ENCODE measurements at places on chromosomes 3 and 15. TPM values are rescaled to one million over a fixed set of nuclear protein-coding genes. Genes with fewer than 3 reads are reported as not detected.

DNA sequence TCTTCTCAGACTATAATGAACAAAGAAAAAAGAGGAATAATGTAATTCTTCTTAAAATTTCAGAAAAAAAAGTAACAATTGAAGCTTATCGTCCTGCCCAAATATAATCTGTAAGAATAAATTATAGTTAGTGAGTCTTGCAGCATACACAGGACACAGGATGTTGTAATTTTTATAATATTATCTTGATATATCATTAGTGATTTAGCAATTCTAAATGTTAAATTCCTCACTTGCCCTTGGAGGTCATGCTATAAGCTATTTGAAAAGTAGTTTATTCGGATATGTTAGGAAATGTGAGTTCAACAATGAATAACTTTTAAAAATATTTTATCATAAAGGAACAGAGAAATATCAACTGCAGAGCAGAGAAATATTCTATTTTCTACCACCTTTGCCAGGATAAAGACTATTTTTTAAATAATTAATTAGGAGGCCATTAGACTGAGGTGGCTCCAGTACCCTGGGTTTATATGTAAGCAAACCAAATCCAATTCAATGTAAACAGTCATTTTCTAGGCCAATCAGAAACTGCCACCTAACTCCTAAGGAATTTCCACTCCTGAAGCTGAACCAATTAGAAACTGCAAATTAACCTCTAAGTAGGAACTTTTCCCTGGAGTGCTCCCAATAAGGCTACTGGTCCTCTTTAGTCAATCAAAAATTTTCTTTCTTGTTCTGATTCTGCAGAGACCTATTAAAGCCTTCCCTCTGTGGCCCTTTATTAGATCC is 1109.3 kb downstream of the ROBO2 start:
- DNase-seq: no peak

DNA sequence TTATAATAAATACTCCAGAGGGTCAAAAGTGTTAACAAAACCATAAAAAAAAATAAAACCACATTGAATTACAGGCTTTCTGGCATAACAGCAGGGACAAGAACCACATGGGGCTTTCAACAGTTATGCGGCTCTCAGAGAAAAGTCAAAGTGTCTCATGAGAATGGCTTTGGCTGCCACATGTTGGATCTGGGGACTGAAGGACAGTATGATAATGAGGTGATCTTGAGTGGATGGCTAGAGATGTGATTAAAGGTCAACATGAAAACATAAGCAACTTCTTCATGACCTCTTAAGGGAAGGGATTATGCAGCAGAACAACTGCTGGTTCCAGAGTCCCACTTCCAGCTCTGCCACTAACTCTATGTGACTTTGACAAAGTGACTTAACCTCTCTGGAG is 5.2 kb downstream of the RAB27A start:
- DNase-seq: no peak

GRCh38 chr15:68208136-68208535 is 3.0 kb upstream of the CALML4 start:
- DNase-seq: no peak

DNA sequence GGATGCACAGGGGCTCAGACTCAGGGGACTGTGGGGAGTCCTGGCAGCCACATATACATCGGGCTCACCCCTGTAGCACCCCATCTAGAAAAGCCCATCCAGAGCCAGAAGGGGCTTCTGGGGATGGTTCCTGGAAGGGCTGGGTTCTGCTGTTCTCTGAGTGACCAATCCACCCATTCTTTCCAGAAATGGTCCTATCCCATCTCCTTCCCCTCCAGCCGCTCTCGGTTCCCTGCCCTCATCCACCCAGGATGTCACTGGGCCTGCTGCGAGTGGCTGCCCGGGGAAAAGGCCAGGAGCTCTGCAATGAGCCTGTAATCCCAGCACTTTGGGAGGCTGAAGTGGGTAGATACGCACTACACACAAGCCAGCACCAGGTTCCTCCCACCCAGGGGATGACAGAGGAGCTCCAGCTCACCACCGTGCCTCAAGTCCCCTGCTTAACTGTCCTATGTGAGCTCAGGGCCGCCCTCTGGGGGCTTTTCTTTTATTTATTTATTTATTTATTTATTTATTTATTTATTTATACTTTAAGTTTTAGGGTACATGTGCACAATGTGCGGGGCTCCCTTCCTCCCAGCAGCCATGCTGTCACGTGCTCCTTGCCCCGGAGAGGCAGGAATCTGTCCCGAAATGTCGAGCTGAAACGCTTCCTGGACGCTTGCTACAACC is 13.6 kb upstream of the CSK start:
- no peak for DNase-seq

DNA sequence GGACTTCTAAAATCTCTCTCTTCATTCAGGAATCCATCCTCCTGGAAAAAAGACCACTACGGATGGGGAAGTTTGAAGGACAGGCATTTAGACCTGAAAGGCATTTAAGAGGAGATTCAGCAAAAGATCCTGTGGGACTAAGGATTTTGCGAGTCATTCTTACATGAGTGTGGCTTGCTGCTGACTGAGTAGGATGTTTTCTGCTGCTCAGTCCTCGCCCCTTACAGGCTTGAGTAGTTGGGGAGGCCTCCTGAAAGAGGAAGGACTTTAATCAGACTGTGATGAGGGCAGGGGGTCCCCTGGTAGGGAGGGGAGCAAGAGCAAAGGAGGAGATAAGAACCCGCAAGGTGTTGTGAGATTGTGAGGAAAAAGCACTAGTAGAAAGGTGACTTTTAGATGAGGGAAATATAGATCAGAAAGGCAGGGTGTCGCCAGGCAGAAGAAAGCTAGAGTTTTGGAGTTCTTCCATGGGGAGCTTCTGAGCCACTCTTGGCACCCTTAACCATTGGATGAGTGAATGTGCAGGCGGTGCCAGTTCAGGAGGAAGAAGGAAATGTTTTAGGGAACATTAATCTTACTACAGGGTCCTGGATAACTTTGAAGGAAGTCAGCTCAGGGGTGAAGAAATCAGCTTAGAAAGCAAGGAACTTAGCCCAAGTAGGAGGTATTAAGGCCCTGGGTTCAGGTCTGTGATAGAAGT is 171.1 kb downstream of the RORA start:
- DNase-seq: peak; percentile 23

DNA sequence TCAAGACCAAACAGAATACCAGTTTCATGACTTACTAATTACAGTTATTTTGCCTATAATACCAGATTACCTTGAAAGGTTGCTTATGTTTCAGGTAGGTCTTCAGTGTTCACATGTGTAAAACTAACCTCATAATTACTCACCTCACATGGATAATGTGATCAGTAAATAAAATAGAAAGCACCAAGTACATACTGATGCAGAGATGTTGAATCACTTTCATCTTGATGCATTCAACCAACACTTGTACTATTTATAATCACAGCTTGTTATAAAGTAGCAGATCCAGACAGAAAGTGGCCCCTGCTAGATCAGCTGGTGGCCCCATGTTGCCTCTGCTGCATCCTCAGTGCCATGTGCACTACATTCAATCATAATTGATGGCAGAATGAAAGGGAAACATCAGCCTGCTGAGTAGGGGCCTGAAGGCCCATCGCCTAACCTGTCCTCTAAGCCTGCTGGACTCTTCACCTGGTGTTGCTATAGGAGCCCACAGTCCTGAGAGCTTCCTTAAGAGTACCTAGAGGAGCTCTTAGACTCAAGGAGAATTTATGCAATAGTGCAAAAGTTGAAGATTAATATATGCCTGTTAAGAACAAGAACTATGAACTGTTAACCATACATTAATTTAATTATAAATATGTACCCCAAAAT is 154.3 kb downstream of the PLCL2 start:
- no peak for DNase-seq

- DNase-seq: no peak
These were observed 11.3 kb upstream of the IQGAP1 start for GRCh38 chr15:90376789-90377188.

- peak; percentile 42 for DNase-seq
These were observed 603.9 kb upstream of the KCNMB2 start for GRCh38 chr3:177932346-177932745.

- DNase-seq: peak; percentile 74
These were observed 352.0 kb downstream of the GAP43 start for GRCh38 chr3:115975353-115975752.

- DNase-seq: no peak
These were observed 207.4 kb downstream of the FMN1 start for GRCh38 chr15:32987067-32987466.

GRCh38 chr3:32106929-32107362 is 526 bp downstream of the GPD1L start:
- DNase-seq: peak; percentile 10

GRCh38 chr15:93941697-93942096 is 289.7 kb upstream of the MCTP2 start:
- DNase-seq: no peak

- no peak for DNase-seq
These were observed at the start of gene SEMA5B for GRCh38 chr3:123027292-123028232. Gene SEMA5B (minus strand): TSS chr3:123027763. CDS start chr3:122961263, 66,500 bp downstream.

DNA sequence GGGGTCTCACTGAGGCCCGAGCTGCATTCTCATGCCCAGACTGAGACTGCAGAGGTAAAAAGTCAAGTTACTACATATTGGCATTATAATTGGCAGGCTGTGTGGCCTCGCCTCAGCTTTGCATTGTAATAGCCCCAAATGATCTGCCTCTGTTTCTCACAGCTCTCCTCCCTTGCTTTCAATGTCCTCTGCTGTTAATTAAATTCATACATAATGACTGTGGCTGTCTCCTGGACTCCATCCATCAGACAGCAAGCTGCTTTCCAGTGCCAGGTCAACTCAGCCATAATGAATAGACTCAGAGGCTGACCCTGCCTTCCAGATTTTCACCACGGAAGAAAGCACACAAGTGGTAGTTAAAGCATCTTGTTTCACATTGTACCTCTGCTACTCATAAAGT is 7.6 kb upstream of the RTP4 start:
- no peak for DNase-seq

- no peak for DNase-seq
These were observed 202.6 kb upstream of the ATP10A start for GRCh38 chr15:26065723-26066122.

DNA sequence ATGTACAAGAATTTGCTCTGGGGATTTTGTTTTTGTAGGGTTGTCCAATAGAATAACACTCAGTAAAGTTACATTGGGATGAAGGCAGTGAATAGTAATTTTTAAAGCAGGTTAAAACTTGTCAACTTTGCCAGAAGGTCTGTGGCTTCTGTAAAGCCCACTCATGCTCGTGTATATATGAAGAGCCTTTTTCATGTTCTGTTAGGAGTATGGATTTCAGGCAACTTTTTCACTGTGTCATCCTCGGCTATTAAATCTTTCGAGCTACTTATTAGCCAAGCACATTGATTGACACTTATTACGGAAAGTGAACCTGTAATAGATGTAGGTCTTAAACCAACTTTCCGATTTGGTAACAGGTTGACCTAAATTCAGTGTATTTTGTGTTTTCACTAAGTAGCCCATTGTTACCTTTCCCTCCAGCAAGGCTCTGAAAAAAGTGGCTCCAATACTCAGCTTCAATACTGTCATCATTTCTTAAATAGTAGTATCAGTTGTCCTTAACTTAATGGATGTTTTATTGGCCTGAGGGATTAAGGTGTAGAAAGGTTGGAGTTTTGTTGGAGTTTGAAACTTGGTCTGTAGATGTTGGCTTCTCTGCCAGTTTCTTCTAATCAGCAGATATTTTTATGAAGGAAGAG is 1.7 kb downstream of the PAK2 start:
- DNase-seq: no peak

DNA sequence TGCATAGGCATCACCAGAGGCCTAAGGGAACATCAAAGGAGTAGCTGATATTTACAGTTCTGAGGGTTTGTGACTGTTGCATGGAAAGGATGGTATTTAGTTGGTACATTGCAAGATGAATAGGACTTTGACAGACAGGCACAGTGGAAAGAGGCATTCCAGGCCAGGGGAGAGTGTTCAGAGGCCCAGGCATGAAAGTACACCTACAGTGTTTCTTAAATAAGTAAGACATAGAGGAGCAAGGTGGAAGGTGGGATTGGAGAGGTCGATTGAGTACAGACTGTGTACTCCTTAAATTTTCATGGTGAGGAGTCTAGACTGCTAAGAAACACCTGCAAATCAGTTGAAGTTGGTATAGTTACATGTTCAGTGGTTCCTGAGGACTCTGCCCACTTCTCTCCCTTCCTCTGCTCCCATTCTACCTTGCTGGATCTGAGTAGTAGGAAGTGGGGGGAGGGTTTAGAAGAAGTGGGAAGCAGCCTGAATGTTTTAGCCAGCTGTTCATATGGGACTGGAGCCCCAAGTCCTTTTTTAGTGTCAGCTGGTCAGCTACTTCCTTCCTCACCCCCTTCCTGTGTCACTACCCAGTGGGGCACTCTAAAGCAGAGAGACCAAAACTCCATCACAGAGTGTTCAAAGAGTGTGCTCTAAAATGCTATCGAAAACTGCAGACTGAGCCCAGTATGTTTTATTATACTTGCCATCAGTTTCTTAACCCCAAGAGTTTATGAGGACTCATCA is 14.0 kb downstream of the KLHL18 start:
- no peak for DNase-seq

DNA sequence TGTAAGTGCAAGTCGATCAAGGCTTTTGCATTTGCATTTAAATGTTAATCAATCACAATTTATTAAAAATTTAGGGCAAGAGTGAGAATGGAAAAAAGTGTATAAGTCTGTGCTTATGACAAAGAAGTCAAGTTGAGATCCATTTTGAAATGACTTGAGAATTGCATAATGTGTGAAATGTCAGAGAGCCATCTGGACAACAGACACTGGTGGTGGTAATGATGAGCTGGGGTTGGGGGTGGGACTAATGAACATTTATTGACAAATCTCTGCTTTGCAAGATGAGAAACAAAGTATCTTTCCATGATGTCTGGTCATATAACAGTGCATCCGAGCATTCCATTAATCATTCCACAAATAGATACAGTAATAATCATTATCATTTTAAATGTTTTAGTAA is 89.4 kb upstream of the ZBTB20 start:
- no peak for DNase-seq

DNA sequence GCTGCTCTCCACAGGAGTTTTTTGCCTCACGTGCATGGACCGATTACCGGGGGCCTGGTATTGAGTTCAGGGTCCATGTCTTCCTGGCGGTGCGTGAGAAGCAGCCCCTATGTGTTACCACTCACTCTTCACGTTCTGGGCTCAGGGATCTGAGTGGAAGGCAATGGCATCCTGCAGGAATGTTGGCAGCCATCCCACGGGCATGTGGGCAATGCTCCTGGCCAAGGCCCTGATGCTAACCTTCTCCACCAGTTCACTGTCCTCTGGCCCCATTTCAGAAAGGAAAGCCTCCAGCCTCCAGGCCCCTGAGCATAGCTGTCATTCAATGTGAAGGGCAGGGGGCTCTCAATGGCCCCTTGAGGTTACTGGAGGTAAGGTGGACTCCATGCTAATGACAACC is 43.0 kb upstream of the KY start:
- DNase-seq: no peak

- DNase-seq: peak; percentile 100
These were observed 52.4 kb downstream of the IL1RAP start for GRCh38 chr3:190566043-190566933.

- DNase-seq: no peak
These were observed 13.6 kb upstream of the CASR start for GRCh38 chr3:122169911-122170310.

The SNTN gene
- total RNA-seq: not detected

The TF gene
- 4.0 TPM for total RNA-seq

The CEP97 gene
- total RNA-seq: 21.4 TPM

The STAB1 gene
- 0.90 TPM for total RNA-seq

Measured in fibroblast of the aortic adventitia (primary cell).